ENCODE measurements at places on chromosomes 7 and 10.

GRCh38 chr7:137940656-137941518 lies 61.0 kb downstream of the CREB3L2 start:
- DNase-seq: no peak

DNA sequence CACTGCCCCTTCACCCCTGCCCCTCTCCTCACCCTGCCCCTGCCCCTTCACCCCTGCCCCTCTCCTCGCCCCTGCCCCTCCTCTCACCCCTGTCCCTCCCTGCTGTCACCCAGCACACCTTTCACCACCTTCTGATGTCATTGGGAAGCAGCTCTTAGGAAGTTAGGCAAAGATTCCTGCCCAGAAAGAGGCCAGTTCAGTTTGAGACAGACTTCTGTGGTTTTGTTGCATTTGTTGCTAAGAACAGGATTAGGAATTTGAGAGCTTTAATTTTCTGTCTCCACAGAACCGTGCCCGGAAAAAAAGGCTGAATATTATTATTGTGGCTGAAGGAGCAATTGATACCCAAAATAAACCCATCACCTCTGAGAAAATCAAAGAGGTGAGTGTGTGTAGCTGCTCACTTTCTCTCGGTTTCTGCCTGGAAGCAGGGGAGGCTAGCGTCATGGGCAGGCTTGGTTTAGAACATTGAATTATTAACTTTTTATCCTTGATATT lies 39.6 kb downstream of the PFKP start:
- no peak for DNase-seq

DNA sequence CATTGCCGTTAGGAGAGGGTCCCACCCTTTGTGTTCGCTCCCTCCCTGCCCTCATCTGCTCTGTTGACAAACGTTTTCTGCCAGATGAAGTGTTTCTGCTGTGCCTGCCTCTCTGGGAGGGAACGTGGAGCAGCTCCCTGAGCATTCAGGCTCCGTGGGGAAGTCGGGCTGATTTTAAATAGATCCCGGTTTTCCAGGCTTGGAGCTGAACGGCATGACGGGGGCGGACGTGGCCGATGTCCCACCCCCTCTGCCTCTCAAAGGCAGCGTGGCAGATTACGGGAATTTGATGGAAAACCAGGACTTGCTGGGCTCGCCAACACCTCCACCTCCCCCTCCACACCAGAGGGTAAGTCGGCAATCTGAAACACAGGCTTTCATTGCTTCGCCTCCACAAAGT lies 101.9 kb upstream of the NPS start:
- DNase-seq: no peak

DNA sequence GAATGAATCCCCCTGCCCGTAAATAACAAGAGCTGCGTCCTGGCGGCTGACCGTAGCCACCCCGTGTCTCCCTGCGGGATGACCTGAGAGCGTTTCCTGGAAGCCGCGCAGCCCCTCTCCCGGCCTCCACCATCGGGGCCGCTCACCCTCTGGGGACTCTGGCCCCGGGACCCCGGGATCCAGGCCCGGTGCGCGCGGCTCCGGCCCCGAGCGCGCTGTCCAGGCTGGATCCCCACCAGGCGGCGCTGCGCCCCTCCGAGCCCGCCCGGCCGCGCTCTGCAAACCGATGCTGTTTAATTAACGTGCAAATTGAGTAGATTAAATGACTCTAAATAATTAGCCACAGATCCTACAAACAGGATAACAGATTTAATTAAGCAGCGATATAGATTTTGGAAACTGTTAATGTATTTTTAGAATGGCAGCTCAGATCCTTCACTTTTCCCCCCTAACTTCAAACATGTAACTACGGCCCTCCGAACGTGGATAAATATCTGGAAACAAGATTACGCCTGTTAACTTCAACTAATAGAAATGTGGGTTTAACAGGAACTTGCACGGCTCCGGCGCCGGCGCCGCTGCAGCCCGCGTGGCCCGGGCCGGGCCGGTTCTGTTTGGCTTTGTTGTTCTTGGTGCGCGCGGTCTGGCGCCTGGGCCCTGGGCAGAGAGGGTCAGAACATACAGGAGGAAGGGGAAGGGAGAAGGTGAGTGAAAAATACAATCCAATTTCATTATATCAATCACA lies 7.1 kb upstream of the UNCX start:
- no peak for DNase-seq
